Activated T-cell treated with anti-CD3 and anti-CD28 coated beads, Interleukin-2, amount 50 U/mL, for 72 hours (primary cell): ENCODE measurements at places on chromosomes 2 and 18. TPM values are rescaled to one million over a fixed set of nuclear protein-coding genes. Genes with fewer than 3 reads are reported as not detected.

The SERPINB12 gene
- not detected for total RNA-seq

The CYTIP gene
- total RNA-seq, result 460 TPM

The LOXHD1 gene
- total RNA-seq, result 0.07 TPM

The FASTKD1 gene
- total RNA-seq, result 46.3 TPM

The SFTPB gene
- total RNA-seq, result not detected
